CD14-positive monocyte (primary cell): ENCODE measurements at places on chromosomes 2 and 18.

- DNase-seq = peak; percentile 58
Observed at GRCh38 chr2:69306822-69307578, 80.0 kb downstream of the GFPT1 start.

GRCh38 chr2:66901344-66901743, 466.4 kb downstream of the MEIS1 start:
- DNase-seq = no peak

DNA sequence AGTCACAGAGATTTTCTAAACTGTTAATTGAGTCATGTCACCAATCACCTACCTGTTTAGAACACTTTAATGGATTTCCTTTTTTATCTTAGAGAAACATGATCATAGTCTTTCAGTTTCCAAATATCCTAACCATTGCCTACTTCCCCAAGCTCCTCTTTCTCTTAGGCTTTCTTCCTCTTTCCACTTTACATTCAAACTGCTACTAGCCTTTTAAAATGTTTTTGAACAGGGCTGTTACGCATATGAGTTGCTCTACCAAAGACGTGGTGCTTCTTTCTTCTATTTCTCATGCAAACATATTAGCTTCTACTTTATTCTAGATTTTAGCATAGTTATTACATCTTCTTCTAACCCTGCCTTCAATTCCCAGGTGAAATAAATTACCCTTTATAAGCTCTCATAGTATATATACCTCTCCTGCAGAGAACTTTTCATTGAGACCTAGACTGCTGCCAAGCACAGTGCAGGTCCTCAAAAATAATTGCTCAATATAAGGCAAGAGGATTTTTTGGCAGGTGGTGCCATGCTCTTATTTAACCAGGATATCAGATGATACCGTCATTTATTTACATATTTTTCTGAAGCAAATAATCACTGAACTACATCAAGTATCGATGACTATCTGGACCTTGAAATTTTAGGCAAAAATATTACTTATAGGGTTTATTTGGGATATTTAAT, 937.1 kb downstream of the TSN start:
- no peak for DNase-seq

- DNase-seq = no peak
Observed at GRCh38 chr2:67760995-67761394, 301.8 kb downstream of the C1D start.

- DNase-seq = no peak
Observed at GRCh38 chr18:44588508-44588907, 92.2 kb upstream of the SETBP1 start.

- DNase-seq = no peak
Observed at GRCh38 chr18:36543991-36544725, 246.6 kb downstream of the FHOD3 start.

DNA sequence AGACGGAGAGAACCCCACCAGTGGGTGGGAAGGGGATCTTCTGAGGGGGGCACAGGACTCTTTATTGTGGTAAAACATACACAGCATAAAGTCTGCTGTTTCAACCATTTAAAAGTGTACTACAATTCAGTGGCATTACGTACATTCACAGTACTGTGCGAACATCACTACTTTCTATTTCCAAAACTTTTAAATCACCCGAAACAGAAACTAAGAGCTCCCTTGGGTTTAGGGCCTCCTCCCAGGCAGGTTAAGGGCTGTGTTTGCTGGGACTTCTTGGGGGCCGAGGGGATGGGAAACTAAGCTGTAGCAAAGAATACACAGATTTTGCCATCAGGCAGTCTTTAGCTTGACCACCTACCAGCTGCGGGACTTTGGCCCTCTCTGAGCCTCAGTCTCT, 242.0 kb downstream of the HAUS1 start:
- no peak for DNase-seq

DNA sequence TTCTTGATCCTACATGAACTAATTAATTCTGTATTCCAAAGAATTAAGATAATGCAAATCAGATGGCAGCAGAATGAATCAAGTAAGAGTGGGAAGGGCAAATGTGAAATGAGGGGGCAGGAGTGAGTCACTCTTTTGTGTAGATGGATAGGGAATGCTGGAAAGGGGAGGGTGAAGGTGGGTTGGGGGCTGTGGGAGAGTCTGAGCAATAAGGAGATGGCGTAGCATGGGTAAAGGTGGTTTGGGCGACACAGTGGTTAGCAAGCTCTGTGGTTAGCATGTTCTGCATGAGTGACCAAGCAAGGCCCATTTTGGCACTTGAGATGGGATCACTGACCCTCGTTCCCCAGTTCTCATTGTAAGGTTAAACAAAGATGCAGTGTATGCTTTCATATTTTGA, 20.4 kb downstream of the GPD2 start:
- no peak for DNase-seq

DNA sequence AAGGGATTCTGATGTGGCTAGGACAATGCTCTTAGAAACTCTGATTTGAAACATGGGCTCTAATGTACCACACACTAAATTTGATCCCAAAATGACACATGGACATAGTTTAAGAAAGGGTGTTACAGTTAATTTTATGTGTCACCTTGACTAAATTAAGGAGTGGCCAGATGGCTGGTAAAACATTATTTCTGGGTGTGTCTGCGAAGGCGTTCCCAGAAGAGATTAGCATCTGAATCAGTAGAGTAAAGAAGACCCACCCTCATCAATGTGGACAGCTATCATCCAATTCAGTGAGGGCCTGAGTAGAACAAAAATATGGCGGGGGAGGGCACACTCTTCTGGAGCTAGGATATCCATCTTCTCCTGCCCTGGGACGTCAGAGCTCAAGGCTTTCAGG, 283.1 kb upstream of the CHAC2 start:
- no peak for DNase-seq

- no peak for DNase-seq
Observed at GRCh38 chr2:99636144-99637034, 146.6 kb upstream of the REV1 start.

DNA sequence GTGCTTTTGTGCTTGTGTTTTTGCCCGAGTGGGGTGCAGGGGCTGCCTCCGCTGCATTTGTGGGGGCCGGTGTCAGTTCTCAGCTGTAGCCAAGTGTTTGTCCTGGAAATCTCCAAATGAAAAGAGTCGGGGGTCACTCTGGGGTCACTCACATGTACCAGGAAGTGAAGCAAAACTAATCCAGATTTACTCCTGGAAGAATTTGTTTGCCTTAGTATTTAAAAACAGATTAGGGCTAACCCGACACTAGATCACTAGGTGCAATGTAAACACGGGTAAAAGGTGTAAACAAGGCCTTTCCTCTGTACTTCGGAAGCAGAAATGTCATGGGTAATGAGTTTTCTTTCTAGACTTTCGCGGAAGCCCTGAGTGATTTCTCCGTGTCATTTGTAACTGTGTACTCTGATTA, 50.3 kb downstream of the GBX2 start:
- no peak for DNase-seq

DNA sequence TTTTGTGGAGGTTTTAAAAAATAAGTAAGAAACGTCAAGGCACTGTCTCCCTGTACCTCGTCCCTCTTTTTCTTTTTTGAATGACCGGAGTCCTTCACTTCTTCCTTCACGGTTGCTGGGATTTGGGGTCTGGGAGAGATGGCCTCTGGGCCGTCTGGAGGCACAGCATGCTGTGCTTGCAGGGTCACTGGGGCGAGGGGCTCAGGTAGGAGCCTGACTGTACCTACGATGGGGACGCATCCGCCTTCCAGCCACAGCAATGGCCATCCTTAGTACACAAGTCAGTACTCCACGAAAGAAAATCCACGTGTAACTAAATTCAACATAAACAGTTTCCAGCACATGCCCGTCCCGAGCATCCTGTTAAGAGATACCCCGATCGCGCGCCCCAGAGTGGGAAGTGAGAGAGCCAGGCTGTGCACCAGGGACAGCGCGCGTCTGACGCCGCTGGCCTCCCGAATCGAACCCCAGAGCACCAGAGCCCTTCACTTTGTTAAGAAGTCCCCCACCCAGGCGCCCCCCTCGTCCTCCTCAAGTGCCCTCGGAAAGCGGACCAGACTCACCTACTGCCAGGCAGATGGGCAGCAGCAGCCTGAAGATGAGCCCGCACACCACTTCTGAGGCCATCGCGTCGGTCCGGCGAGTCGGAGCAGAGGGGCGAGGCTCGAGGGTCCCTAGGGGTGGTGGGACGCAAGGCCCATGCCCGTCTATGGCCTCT, 1.2 kb downstream of the PIEZO2 start:
- no peak for DNase-seq

GRCh38 chr2:21467280-21467818, 343.6 kb downstream of the TDRD15 start:
- no peak for DNase-seq

DNA sequence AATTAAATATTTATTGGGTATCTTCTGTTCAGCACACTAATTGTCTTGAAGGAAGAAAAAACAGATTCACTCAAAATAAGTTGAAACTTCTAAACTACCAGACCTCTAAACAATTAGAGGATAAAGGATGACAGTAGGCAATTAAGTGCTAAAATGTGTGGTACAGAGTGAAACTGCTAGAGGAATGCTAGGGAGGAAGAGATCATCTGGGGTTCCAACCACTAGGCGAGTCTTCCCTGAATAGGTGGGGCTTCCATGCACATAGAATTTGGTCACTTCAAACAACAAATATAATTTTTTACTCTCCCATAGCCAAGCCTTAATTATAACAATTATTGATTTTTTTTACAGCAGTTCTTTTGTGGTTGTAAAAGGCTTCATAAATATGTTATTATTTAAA, 559.0 kb upstream of the ZEB2 start:
- no peak for DNase-seq

DNA sequence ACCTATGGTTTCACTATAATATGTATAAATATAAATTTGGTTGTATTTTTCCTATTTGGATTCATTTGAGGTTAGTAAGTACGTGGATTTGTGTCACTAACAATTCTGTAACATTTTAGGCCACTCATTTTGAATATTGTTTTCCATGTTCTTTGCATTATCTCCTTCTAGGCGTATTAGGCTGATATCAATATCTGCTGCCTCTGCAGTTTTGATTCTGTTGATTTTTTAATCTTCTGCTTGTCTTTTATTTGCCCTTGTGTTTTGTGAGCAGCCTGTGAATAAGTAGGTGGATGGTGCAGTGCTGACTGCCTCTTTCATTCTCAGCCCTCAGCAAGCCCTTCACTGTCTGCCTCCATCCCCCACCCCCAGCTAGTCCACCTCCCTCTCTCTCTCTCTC, 165.7 kb upstream of the BCL2L11 start:
- no peak for DNase-seq

DNA sequence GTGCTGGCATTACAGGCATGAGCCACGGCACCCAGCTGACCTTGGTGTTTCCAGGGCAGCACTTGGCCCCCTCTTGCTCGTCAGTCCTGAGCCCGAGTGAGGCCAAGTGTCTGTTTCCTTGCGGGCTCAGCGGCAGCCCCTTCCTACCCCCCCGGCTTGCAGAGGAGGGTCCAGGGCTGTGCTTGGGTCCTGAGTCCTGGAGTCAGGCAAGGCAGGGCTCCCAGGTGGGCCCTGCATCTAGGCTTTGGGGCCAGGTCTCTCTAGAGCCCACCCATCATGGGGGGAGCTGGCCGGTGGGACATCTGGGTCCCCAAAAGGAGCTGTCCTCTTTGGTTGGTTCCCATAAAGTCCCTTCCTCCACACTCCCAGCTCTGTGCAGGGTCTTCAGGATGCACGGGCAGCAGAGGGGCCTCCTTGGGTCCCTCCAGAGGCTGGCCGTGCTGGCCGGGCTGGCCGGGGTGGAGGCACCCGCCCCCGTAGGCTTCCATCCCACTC, 63.7 kb upstream of the HPCAL1 start:
- DNase-seq = no peak

- DNase-seq = no peak
Observed at GRCh38 chr2:37876227-37876626, 48.9 kb upstream of the RMDN2 start.

DNA sequence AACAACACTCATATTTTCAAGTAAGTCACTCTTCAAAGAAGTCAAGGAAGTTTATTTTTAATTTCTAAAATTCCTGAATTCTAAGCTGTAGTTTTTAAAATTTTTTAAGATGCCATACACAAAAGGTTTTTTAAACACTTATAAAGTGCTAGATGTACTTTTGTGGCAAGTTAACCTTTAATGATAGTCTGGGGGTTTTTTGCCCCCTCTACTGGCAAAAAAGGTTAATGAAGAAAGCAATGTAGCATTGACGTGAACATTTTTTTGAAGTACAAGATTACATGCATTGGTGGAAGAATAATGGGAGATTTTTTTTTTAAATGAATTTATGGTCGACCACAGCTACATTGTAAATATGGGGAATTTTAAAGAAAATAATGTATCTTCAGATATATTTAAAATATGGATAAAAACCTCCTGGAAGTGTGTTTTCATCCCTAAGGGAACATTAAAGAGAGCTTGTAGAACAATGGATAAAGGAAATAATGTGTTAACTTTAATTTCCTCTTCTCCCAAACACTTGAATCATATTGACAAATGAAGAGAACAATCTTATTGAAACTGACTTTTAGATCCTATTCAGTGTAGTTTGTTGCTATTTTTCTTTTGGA, 12.6 kb downstream of the ITPRID2 start:
- peak; percentile 24 for DNase-seq
